A172 (cell line): ENCODE measurements at places on chromosomes 12 and 14.

GRCh38 chr12:6091786-6092566 is 32.5 kb downstream of the VWF start:
- no peak for DNase-seq

DNA sequence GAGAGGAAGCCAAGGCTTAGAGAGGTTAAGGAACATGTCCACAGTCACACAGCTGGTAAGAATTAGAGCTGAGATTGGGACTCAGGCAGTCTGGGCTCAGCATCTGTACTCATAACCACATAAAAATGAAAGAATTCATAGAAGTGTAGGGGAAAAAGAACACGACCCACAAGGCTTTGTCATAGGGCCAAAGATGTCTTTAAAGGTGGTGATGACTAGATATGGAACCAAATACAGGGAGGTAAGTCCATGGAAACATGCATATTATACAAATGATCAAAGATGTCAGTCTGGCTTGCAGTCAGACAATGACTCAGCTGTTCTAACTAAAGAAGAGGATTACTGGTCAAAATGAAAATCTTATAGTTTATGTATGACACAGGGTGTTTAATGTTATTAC is 7.2 kb upstream of the SSPN start:
- no peak for DNase-seq

- no peak for DNase-seq
Observed at GRCh38 chr12:110746550-110746949, 3.9 kb upstream of the PPP1CC start.

GRCh38 chr12:67299926-67300325 is 30.8 kb downstream of the CAND1 start:
- no peak for DNase-seq

GRCh38 chr12:107344035-107344808 is 250.9 kb upstream of the CRY1 start:
- peak; percentile 95 for DNase-seq

GRCh38 chr12:96120359-96121100 is 73.6 kb upstream of the ELK3 start:
- no peak for DNase-seq

GRCh38 chr12:103546959-103547358 is 40.1 kb upstream of the STAB2 start:
- no peak for DNase-seq

DNA sequence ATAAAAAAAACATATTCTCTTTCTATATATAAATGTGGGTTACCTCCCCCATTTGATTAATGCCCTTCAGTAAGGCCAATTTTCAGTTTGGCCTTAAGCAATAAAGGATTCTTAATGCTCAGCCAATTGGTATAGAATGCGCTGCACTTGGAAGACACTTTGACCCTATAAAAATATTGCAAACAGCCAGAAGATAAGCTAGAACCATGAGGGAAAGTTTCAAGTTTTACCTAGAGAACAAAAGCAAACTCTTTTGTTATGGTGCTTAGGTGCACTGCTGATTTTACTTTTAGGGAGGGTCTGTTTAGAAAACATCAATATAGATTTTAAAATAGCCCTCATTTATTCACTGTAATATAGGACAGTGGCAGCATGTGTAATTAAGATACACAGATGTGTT is 251.6 kb upstream of the SLC16A7 start:
- DNase-seq: no peak

GRCh38 chr12:22974865-22975264 is 349.9 kb downstream of the ETNK1 start:
- peak; percentile 67 for DNase-seq

DNA sequence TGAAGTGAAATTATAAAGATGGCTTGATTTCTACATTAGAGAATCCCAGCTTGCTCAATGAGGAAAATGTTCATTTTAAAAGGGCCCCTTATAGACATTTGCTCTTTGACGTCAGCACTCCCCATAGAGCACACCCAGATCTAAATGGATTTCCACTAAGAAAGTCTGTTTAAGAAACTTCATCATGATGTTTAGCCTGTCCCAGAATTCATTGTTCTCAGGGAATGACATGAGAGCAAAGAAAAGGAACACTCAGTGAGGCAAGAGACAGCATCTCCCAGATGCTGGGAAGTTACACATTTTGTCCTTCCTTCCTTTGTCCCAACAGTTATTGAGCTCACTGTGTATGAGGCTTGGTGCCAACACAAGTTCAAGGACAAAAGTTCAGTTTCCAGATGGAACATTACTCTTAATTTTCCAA is 4.9 kb downstream of the PHLDA1 start:
- DNase-seq: no peak

- DNase-seq: no peak
Observed at GRCh38 chr14:32572867-32573150, 243.7 kb downstream of the AKAP6 start.

- DNase-seq: no peak
Observed at GRCh38 chr14:22482782-22483553, 106.1 kb downstream of the DAD1 start.
